ENCODE measurements at places on chromosomes 12 and 14. TPM values are rescaled to one million over a fixed set of nuclear protein-coding genes. Genes with fewer than 3 reads are reported as not detected.

The LUM gene
- 2.7 TPM for total RNA-seq

The PMCH gene
- total RNA-seq = not detected

The OTUB2 gene
- total RNA-seq = 0.12 TPM

The PLCZ1 gene
- not detected for total RNA-seq

The STAC3 gene
- 576 TPM for total RNA-seq

The KLHL33 gene
- 2.3 TPM for total RNA-seq

The TAS2R8 gene
- not detected for total RNA-seq

The C12orf42 gene
- not detected for total RNA-seq

The PZP gene
- 0.25 TPM for total RNA-seq

The AQP6 gene
- total RNA-seq = not detected

The DCAF5 gene
- 86.3 TPM for total RNA-seq

The KMT2D gene
- total RNA-seq = 64.2 TPM

The TROAP gene
- total RNA-seq = 0.39 TPM

The LRCOL1 gene
- total RNA-seq = 0.32 TPM

The DDN gene
- total RNA-seq = 11.2 TPM

The DENND5B gene
- total RNA-seq = 13.6 TPM

The P2RX2 gene
- total RNA-seq = not detected

The PKP2 gene
- 7.8 TPM for total RNA-seq

The NOVA1 gene
- 3.5 TPM for total RNA-seq

The WNT5B gene
- total RNA-seq = 4.8 TPM

The ADGRD1 gene
- total RNA-seq = 10.9 TPM

The TMEM253 gene
- 0.17 TPM for total RNA-seq

The SMIM10L1 gene
- total RNA-seq = 18.4 TPM

The RPL10L gene
- not detected for total RNA-seq

The LMO3 gene
- 2.8 TPM for total RNA-seq

The GPR137C gene
- total RNA-seq = 0.13 TPM

The SLC7A8 gene
- total RNA-seq = 7.5 TPM

The NGB gene
- total RNA-seq = not detected

The KLHDC1 gene
- total RNA-seq = 7.6 TPM

The SCN8A gene
- total RNA-seq = 0.44 TPM

The GTF2A1 gene
- 25.5 TPM for total RNA-seq

The FERMT2 gene
- total RNA-seq = 79.5 TPM

The MUCL1 gene
- total RNA-seq = not detected

The AMIGO2 gene
- total RNA-seq = 0.55 TPM

The LAG3 gene
- total RNA-seq = 0.24 TPM

The KITLG gene
- total RNA-seq = 9.1 TPM

The OTX2 gene
- total RNA-seq = not detected

The GPR132 gene
- 0.47 TPM for total RNA-seq

The HELB gene
- total RNA-seq = 1.9 TPM

The ADAM20 gene
- 0.27 TPM for total RNA-seq

The COPZ1 gene
- total RNA-seq = 97.7 TPM

The RILPL1 gene
- 63.6 TPM for total RNA-seq

The CAPS2 gene
- total RNA-seq = 9.8 TPM

The LRTM2 gene
- total RNA-seq = not detected

The SOAT2 gene
- total RNA-seq = not detected

The FOXN4 gene
- not detected for total RNA-seq

The IL31 gene
- not detected for total RNA-seq

The NANOG gene
- not detected for total RNA-seq

The AMN gene
- total RNA-seq = not detected

The MIA2 gene
- 15.5 TPM for total RNA-seq

The TAS2R13 gene
- not detected for total RNA-seq
